ENCODE measurements at places on chromosomes 2 and 18.

DNA sequence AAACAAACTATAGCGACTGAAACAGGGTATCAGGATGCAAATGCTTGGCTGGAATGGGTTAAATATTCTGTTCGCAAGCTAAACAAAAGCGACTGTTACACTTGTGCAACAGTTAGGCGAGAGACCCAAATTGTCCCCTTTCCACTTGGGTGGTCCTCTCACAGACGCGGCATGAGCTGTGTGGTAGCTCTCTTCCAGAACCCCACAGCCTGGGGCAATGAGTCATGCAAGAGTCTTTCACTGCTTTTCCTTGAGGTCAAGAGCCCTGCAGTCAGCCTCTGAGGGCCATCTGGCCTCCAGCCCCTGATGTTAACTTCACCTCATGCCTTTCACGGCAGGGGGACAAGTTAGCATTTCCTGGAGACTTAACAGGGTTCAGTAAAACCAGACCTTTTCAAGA is 25.7 kb downstream of the SULT1C4 start:
- no peak for DNase-seq

- no peak for DNase-seq
Measured at GRCh38 chr18:25517881-25518715, 166.1 kb upstream of the ZNF521 start.

DNA sequence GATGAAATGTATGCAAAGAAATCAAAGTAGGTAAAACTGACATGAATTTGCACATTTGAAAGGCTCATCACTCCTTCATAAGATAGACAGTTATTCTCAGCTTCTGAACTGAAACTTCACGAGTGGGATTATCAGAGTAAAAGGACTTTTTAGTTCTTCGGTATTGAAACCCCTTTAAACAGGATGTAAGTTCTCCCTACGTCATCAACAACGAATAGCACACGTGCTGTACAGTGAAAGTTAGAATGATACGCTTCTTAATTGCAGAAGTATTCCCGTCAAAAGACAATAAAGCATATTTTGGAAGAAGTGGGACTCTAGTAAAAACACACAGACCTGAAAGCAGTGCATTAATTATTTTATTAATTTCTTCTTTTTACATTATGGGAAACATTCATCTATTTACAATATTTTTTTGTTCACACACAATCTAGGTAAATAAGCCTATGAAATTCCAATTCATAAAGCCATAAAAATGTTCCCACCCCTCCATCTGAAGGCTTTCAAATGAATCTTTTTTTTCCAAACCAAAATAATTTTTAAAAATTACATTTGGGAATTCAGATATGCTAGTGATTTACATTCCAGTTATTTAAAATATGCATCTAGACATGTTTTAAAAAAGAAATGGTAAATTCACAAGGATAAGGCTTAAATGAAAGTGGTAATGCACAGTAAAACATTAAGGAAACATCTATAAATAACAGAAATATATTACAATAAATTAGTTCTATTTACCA is 45.9 kb downstream of the TGIF1 start:
- no peak for DNase-seq

DNA sequence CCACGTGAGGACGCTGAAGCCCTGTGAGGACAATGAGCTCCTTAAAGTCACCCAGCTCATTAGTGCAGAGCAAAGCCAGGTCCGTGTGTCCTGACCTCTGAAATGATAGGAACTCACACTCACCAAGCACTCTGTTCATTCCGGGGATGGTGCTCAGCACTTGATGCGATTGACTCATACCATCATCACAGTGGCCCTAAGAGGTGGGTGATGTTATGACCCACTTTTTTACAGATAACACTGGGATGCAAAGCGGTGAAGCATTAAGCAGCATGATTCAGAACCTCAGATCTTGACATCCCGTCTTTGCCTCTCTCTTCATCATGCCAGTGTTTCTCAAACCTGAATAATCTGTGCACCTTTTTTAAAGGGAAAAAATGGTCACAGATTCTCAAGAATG is 234.8 kb downstream of the ALPK2 start:
- no peak for DNase-seq

Measured in head of caudate nucleus (tissue), 42 donors.